ENCODE measurements at places on chromosomes 11 and 22. TPM values are rescaled to one million over a fixed set of nuclear protein-coding genes. Genes with fewer than 3 reads are reported as not detected.

- no peak for DNase-seq
Observed at GRCh38 chr22:50490531-50491308, 4.1 kb downstream of the MIOX start.

- no peak for DNase-seq
Observed at GRCh38 chr11:46333394-46333947, 13.8 kb upstream of the DGKZ start.

GRCh38 chr11:1779034-1779805 is 15.5 kb upstream of the CTSD start:
- DNase-seq: no peak

DNA sequence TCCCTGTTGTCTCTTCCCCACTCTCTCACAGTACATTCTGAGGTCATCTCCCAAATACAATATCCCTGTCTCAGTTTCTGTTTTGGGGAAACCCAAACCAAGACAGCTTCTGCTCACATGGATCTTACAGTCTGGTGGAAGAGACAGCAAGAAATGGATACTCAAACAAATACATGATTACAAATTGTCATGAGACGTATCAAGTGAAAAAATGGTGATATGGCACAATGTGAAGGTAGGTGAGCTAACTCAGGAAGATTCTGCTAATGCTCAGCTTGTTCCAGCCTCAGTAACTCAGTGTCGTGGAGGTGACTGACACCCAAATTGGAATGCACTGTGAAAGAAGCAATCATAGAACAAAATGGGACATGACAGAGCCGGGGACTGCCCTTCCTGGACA is 68.3 kb downstream of the CHST1 start:
- no peak for DNase-seq

DNA sequence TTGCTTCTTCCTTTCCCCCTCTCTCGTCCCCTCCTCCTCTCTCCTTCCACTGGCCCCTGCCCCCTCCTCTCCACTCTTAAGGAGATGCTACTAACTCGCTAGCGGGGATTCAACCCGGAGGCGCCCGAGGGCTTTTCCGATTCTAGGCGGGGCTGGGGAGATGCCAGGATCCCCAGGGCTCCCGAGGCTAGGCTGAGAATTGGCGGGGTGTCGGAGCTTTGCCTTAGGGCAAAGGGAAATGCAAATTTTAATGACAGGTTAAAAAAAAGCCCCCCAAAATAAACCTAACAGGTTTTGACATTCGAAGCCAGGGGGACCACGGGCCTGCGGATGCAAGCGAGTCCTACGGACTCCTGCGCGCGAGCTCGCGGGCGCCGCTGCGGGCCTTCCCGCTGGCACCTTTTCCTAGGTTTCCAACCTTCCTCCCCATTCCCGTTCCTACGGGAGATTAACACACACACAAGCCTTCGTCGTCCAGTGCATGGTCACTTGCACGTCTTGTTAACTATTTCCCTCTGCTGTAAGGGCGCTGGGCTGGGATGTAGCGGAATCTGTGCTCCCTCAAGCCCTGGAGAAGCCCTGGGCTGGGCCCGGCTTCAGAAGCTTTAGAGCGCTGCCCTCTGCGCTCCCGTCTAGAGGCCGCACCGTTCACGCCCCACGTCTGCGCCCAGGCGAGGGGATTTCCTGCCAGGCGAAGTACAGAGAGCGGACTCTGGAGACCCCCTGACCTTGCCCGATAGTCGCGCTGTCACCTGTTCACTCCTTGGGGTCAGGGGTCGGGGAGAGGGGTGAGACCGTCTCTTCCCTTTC is 729 bp upstream of the ALX4 start:
- DNase-seq: no peak

DNA sequence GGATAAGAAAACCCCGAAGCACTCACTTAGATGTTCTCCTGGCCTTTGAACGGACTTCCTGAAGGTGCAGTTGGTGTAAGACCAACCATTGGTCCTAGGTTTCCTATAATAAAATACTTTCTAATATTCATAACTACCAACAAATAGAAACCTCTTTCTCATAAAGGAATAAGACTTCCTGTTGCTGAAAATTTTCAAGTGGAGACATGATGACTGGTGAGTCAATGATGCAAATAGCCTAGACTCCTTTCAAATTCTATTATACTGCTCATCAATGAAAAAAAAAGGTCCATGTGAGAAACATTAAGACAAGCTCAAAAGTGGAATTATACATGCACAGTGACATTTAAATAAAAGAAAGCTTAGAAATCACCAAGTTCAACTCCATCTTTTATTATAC is 862.8 kb downstream of the FAM181B start:
- DNase-seq: no peak

DNA sequence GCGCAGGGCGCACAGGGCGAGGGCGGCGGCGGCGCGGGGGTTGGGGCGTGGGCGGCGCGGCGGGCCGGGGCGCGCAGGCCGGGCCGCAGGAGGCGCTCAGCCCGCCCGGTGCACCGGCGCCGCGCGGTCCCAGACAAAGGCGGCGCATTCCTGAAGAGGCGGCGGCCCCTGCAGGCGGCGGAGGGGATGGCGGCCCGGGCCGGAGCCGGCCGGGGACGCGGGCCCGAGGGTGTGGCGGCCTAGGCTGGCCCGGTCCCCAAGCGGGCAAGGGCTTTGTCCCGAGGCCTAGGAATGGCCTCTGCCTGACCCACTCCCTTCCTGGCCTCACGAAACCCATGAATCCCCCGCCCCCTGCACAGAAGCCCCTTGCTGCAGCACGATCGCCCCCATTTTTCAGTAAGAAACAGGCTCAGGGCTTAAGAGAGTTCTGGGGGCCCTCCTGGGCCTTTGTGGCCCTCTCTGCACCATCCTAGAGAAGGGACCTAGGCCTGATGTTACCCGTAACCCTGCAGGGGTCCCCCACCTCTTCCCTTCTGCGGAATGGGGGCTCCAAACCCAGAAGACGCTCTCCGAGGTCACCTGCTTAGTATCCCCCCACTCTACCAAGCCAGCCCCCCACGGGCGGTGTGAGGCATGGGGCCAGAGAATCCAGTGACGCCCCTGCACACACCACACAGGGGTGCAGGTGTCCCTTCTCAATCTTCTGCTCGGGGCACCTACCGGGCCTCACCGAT is at the start of gene RTN4R:
RTN4R (minus strand) TSS at position 40 of the 734 bp plus-strand sequence. CDS start 226 bp downstream, outside the sequence.
- DNase-seq: peak; percentile 87

GRCh38 chr11:64994318-64994717 is 2.5 kb downstream of the BATF2 start:
- no peak for DNase-seq

DNA sequence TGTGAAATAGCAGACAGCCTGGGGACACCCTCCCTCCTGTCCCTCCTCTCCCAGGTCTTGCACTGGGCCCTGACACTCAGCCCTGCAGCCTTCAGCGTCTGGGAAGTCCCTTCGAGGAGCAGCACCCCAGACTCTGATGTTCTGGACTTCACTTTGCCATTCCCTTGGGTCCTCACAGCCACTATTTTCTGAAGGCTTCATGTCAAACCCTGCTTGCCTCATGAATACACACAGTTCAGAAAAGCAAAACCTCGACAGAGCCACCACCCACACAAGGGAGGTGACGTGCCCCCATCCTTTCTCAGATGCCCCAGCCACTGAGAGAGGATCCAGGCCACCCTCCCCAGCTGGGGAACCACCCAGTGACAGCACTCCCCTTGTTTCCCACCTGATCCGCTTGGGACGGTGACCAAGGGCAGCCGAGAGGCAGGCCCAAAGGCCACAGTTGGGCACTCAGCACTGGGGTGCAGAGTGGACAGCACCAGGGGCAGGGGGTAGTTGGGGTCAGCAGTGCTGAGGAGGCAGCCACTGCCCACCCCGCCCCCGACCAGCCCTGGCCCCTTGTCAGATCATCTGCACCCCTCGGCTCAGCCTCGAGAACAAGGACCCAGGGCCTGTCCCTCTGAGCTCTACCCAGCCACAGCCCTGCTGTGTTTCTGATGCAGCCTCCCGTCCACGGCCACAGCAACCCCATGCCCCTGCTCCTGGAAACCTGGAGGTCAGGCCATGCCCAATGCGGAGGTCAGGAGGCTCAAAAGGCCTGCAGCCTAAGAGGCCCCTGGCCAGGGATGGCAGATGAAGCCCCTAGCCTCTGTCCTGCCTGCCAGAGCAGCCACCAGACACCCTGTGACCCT is 3.1 kb upstream of the TNNT3 start:
- no peak for DNase-seq

DNA sequence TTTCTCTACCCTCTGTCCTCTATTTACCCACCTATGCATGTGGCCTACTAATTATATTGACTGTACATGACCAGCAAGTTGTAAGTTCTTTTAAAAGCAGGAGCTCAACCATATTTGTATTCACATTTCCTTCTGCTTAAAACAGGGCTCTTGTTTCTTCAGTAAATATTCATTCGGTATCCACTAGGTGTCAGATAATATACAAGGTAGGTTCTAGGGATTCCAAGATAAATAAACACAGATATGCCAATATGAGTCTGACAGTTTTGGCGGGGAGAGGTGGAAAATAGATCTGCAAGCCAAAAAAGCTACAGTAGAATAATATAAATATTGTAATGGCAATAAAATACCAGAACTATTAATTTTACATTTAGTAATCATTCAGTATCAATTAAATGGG is 15.3 kb upstream of the RAB30 start:
- peak; percentile 63 for DNase-seq

- no peak for DNase-seq
Observed at GRCh38 chr11:15801616-15802015, 554.7 kb downstream of the SOX6 start.

GRCh38 chr11:2713661-2714462 is 14.1 kb upstream of the KCNQ1OT1 start:
- DNase-seq: peak; percentile 33

GRCh38 chr11:20707876-20708275 is 38.5 kb downstream of the NELL1 start:
- DNase-seq: no peak

- DNase-seq: peak; percentile 23
Observed at GRCh38 chr11:75816561-75817239, 1.7 kb downstream of the UVRAG start.

DNA sequence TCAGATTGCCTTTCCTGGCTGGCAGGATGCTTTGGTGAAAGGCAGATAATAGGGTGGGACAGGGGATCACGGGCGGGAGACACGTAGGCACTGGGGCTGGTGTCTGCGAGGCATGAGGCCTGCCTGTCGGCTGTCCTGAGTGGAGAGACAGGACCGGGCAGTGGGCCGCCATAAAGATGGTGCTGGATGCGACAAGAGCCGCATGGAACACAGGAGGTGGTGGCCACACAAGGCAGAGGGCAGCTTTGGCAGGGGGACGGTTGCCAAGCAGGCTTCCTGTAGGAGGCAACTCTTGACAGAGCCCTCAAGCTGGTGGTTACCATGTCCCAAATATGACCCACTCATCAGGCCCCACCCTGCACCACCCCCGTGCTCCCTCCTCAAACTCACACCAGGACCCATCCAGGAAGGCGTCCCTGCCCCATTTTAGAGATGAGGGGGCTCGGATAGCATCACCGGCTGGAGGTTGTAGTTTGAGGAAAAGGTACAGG is 4.9 kb upstream of the PPARA start:
- DNase-seq: no peak

- no peak for DNase-seq
Observed at GRCh38 chr22:28332410-28332809, 347.2 kb downstream of the TTC28 start.

DNA sequence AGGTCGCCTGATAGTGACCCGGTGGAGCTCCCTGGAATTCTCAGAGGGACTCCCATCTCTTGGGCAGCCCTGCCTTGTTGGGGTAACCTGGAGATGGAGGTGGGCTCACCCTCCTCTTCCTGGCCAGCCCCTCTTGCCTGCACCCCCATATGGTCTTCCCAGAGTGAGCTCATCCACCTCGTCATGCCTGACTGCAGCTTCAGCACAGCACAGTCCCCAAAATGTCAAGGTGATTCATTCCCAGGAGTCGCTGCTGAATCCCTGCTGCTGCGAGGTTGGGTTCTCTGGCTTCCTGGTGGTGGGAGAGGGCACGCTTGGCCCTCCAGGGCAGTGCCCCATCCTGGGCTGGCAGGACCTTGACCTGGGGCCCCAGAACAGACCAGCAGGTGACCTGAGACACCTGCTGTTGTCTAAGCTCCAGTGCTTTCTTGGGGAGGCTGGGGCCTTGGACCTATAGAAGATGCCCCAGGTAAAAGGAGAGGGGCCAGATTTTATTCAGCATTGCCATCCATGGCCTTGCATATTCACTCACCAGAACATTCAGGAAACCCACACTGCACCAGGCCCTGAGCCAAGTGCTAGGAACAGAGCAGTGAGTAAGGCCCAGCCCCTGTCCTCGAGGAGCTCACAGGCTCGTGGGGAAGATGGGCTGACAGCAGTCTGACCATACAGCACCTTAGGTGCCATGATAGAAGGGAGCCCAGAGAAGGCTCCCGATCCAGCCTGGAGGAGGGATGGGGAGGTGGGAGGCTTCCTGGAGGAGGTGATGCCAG is 72.9 kb downstream of the CACNA1I start:
- DNase-seq: no peak

DNA sequence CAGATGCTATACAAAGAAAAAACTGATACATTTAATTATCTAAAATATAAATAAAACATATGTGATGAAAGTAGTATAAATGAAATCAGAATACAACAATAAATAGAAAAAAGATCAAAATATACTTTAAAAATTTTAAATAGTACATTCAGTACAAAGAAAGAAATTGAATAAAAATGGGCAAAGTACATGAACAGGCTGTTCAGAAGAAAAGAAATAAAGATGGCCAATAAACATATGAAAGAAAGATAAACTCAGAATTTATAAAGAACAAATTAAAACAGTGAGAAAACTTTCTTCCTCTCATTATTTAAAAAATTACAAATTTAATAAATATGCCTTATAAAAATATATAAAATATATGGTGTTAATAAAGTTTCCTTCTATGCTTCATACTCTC is 50.5 kb upstream of the AMOTL1 start:
- no peak for DNase-seq

DNA sequence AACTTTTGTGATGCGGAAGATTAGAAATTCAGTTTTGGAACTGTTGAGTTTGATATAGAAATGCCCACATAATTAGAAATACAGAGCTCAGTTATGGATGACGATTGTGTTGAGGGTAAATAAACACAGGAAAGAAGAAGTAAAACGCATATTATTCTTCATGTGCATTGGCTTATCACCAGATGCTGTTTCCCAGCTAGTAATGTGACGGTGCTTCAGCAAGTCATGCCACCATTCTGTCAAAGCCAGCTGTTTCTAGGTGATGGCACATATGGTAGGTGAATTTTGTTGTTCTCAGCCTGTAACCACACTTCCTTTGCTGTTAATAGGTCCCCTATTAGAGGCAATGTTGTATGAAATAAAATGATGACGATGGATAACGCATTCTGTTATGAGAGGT is 68.9 kb downstream of the C11orf65 start:
- DNase-seq: no peak

- DNase-seq: no peak
Observed at GRCh38 chr11:78065203-78065602, 1.5 kb downstream of the THRSP start.

DNA sequence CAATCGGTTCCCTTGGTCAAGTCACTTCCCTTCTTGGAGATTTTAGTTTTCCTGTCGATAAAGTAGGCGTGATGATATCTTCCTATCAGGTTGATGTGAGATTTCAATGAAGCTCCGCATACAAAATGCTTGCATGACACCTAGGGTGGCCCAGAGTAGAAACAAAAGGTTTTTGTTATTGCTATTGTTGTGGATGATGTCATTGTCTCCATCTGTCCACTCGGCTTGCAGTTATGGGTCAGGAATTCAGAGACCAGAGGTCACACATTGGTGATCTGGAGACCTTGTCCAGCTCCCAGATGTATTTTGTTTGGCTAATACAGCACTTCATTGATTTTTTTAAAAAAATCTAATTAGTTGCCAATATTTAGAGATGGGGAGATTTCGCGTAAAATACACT is 382.1 kb downstream of the MN1 start:
- DNase-seq: no peak

CHRM4 gene
- total RNA-seq: 4.6 TPM

GRIA4 gene
- 206 TPM for total RNA-seq

SLC35F2 gene
- 13.4 TPM for total RNA-seq
